Stimulated activated CD8-positive, alpha-beta memory T cell treated with anti-CD3 and anti-CD28 coated beads, Interleukin-15, amount 100 ng/mL, for 24 hours (primary cell): ENCODE measurements at places on chromosomes 1 and 21.

DNA sequence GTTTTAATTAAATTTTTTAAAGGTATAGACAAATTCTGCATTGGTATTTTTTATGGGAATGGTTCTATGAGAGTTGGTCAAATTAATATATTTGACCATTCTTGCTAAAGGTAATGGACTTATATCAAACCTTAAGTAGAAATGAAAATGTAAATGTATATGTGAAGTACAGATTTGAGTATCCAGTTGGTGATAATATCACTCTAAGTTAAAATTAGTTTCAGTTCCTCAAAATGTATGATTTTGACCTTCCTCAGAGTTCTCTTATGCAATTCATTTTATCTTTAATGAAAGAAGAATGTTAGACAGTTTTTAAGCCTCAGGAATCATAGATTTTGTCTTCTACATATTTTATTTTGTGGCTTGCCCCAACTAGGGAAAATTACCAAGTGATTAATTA lies 1291.5 kb upstream of the B3GALT2 start:
- DNase-seq, result no peak

GRCh38 chr1:23553231-23554126 lies 5.8 kb downstream of the ID3 start:
- no peak for DNase-seq

DNA sequence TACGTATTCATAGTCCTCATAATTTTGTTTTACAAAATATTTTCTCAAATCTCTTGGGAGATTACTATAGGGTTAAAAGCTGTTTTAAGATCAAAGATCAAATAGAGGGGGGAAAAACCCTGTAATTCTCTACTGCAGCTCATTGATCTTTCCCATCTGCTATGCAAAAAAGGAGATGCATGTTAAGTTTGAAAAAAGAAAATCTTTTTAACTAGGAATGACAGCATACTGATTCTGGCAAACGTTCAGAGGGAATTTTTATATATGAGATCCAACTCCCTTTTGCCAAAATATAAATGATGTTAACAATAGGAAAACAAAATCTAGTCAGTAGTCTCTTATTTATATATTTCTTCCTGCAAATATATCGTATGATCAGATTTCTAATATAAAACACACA lies 69.1 kb downstream of the SMYD3 start:
- no peak for DNase-seq

GRCh38 chr1:247182994-247183393 lies 11.2 kb upstream of the ZNF124 start:
- no peak for DNase-seq

GRCh38 chr1:226365831-226366231 lies 42.1 kb downstream of the PARP1 start:
- DNase-seq, result no peak

GRCh38 chr1:245086389-245086969 lies 68.3 kb upstream of the KIF26B start:
- DNase-seq, result no peak

DNA sequence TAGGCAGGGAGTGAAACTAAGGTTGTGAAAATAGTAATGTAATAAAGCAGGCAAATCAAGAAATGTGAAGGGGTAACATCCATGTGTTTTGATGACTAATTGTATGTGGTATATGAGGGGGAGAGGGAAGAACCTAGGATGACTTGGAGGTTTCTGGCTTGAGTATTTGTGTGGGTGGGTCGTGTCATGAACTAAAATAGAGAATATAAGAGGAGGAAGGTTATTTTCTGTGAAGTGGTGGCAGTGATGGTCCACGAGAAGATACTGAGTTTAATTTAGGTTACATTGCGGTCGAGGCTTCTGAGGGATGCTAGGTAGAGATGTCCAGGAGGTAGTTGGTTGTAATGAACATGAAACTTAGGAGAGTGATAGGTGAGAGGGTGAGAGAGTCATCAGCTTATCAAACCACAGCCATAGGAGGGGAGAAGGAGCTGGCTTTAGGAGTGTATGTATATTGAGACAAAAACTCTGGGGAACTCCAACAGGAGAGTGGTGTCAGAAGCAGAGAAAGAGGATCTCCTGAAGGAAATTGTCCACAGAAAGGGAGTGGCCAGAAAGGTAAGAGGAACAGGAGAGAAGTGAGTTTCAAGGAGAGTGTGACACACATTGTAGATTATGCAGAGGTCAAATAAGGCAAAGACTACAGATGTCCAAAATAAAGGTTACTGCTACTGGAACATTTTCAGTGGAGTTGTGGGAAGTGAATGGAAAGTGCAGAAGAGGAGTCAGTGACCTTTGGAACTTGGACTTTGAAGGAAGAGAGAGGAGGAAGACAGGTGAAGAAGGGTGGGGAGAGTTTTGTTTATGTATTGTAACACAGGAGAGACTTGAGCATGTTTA lies 89.0 kb upstream of the MACF1 start:
- no peak for DNase-seq

DNA sequence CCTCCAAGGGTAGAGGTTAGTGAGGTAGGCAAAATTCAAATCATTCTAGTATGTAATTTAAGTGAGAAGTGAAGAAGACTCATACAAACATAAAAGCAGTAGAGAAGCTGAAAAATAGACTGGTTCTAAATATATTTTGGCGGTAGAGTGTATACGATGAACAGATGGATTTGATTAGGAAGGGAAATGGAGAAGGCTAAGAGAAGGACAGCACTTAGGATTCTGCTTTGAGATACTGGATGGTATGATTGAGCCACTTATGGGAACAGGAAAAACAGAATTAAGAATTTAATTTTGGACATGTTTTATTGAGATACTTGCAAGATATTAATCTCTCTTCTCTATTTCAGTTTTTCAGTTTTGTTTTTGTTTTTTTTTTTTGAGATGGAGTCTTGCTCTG lies 60.1 kb downstream of the EPB41 start:
- no peak for DNase-seq

DNA sequence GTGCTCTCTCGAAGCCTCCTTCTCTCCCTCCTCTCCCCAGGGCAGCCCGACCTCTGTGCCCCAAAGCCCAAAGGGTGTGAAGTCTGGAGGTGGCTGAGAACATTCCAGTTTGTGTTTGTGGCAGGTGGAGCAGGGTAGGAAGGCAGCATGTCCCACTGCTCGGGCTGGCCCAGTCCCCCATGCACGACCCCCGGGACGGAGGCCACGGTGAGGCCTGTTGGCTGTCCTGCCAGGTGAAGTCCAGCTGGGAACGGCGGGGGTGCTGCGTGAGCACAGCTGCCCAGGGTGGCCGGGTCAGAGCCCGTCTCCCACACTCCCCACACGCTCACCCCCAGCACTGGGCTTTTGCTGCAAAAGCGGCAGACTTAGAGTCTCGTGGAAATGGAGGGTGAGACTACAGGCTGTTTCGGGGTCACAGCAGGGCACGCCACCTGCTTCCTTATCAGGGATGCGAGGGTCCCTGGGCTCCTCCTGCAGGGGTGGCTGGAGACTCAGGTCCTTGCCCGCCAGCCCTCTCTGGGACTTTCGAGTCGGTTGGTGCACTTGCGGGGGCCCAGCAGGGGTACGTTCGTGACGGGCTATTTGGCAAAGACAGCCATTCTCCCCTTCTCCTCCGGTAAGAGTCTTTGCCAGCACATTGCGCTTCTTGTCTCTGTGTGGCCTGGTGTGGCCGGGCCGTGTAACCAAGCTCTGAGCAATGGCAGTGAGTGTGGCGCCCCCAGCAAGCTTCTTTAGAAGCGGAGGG lies 40.3 kb downstream of the MORN1 start:
- no peak for DNase-seq

DNA sequence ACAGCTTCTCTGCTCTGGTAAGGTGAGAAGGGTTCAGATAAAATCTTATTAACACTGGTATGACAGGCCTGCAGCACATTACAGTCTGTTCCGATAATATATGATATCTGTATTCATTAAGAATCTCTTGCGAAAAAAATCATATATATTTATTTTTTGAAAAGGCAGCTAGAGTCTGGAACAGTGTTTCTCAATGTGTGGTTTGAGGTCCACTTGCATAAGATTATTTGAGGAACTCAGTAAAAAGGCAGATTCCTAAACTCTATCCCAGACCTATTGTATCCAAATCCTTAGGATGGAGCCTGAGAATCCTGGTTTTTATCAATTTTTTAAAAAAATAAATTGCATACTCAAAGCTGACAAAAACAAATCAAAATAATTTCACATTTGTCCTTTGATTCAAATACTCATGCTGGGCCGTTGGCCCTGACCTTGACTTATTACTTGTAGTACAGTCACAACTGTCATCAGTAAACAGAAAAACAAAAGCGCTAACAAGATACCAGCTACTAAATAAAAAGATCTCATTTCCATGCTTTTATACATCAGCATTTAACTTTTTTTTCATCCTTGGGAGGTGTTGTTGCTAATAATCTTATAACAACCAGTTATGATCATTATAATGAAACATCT lies 60.6 kb downstream of the RGS2 start:
- DNase-seq, result no peak

GRCh38 chr1:198171667-198172540 lies 15.1 kb downstream of the NEK7 start:
- DNase-seq, result no peak

DNA sequence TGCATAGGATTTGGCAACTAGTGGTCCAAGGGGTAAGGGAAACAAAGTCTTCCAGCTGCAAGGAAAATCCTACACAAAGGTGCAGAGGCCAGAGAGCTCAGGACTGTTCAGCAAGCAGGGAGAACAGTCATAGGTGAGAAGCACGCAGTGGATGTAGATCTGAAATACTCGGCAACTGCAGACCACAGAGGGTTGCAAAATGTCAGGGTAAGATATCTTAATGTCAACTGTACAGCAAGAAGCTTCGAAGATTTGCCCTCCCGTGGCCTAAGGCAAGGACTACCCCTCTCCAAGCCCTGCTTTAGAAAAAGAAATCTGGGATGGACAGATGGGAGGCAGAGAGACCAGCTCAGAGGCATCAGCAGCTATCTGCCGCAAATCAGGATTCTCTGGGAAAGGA lies 153.4 kb upstream of the IRF2BP2 start:
- DNase-seq, result no peak

GRCh38 chr1:205064301-205064700 lies 20.0 kb downstream of the TMEM81 start:
- DNase-seq, result no peak

DNA sequence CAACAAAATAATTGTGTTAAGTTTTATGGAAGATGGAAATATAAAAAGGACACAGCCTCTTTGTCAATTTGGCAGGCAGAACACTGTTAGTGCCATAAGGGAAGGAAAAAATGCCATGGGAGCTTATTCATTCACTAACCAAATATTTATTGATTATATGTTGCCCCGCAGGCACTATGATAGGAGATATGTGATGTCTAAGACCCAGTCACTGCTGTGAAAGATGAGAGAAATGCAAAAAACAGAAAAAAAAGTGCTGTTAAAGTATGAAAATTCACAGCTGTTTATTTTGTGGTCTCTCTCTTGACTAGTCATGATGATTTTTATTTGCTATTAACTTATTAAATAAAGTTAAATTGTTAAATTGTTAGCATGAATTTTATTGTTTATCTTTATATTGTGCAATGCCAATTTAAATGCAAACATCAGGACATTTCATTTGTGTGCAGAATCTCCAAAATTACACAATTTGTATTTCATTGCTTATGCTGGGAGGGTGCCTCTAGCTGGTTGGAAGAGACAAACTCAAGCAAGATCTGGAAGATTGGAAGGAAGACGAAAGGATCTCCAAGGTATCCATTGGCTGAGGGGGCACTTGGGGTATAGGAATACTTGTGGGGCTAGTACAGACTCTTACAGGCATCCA lies 17.8 kb upstream of the PTGFR start:
- no peak for DNase-seq

GRCh38 chr21:45324489-45325205 lies 37.0 kb upstream of the POFUT2 start:
- DNase-seq, result no peak

DNA sequence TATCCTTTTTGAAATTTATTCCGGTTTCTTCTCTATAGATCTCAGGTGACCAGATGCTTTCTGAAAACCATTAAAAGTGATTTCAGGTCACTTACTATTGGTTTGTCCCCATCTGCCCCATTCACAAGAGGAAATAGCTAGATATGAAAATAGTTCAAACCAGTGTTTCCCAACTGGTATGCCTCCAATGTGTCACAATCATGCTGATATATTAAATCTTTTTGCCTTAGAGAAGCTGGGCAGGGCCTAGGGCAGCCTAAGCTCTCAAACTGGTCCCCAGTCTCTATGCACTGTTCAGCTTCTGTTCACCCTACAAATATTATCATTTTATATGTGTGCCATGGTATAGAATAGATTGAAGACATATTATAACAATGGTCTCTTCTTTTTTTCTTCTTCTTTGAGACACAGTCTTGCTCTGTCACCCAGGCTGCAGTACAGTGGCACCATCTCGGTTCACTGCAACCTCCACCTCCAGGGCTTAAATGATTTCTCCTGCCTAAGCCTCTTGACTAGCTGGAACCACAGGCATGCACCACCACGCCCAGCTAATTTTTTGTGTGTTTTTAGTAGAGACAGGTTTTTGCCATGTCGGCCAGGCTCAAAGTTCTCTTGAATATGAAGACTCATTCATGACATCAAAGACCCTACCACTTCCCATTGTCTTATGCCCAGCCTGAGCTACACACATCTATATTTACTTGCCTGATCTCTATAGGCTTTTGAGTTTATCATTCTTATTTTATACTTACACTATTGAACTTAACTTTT lies 15.7 kb downstream of the PTPN22 start:
- no peak for DNase-seq

GRCh38 chr1:6634371-6635052 lies 9.8 kb downstream of the THAP3 start:
- DNase-seq, result no peak

DNA sequence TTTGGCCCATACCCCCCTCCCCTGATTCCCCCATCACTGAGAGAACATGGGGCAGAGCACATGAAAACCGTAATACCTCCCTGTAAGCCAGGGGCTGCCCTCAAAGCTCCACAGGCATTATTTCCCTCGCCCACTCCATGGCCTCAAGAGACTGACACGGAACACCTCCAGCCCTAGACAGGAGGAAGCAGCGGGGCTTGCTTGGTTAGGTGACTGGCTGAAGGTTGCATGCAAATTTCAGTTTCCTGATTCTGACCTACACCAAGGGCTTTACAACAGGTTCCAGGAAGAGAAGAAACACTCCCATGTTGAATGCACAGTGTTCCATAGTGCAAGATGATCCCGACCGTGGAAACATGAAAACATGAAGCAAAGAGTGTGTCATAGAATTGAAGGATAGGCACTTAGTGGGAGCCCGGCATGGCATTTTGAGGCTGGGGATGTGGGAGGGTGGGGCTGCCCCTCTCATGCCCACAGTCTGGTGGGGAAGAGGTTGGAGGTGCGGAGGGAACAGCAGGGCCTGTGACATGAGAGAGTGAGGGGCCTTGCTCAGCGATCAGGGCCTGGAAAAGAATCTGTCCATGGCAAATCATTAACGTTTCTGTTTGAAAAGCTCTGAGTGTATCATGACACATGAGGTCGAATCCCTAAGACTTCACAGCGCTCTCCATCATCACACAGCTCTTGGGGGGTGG lies 33.5 kb downstream of the GPR137B start:
- no peak for DNase-seq

DNA sequence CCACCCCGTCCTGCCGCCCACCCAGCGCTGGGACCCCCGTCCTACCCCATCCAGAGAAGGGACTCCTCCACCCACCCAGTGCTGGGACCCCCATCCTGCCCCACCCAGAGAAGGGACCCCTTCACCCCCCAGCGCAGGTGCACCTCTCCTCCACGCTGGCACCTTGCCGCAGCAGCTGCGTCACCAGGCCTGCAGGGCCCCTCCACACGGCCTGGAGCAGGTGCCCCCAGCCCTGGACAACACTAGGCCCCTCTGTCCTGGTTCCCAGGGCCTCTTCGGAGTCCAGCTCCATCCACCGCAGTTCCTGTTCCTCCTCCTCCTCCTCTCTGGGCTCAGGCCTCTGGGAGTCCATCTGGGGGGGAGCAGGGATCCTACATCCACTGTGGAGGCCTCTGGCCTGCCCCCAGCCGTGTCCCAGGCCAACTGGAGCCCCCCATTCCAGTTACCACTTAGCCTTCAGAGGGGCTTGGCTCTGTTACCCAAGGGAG lies 378 bp downstream of the ANKRD65 start:
- no peak for DNase-seq
